Naive B cell (primary cell): ENCODE measurements at places on chromosomes 5 and 9. TPM values are rescaled to one million over a fixed set of nuclear protein-coding genes. Genes with fewer than 3 reads are reported as not detected.

DNA sequence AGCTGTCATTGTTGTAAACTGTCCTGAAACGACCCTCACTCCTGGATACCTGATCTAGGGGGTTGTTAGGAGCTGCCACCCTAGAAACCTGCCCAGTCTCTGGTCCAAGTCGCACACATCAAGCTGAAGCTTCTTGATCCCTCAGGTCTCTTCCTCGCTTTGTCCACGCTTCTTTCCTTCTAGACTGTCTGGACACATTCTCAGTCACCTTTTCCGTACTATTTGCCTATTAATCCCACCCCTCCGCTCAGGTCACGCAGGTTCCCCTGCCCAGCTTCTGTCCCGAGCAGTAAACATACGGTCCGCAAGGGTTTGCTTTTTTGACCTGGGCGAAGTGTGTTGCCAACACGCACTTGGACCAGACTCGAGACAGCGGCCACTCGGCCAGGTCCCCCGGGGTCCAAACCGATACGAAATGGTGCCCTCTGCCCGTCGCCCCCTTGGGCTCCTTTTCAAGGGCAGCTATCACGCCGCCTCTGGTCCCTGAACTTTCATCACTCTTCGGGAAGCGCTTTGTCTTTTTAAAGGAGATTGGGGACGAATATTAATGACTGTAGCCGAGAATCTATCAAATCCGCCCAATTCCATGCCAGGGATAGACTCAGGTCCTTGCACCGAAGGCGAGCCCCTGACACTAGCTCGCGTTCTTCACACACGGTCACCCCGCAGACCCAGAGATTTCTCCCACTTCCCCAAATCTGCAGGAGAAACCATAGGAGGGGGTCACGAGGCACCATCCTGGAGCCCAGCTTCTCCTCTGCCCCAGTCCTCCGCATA, 814 bp downstream of the PLCXD3 start:
- H3K4me3 ChIP-seq = no peak overlapping the region
- peaks cover 24% of the 10 kb centered on the region for H3K27me3 ChIP-seq
- H3K27ac ChIP-seq = no peak overlapping the region
- DNase-seq = no peak

DNA sequence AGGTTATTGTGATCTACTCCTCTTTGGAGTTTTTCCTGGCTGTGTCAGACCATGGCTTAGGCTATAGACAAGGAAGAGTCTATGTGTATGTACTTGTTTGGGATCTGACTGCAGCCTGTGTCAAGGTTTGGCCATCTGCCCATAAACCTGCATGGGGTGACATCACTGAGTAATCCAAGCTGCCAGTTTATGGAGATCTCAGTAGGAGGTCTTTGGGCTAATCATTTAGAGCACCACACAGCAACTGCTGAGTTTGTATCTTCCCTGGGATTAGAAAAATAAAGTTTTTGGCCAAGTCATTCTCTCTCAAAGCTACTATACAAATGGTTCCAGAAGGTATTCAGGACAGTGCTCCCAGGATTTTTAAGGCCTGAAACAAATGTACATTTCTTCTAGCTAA, 65.5 kb upstream of the HSPB3 start:
- no peak overlapping the region for H3K27ac ChIP-seq
- no peaks in the 10 kb centered on the region for H3K4me1 ChIP-seq
- no peak for DNase-seq
- H3K27me3 ChIP-seq = no peaks in the 10 kb centered on the region
- H3K36me3 ChIP-seq = no peaks in the 10 kb centered on the region

GRCh38 chr5:158995694-158996173, 104.0 kb downstream of the EBF1 start:
- no peak overlapping the region for H3K4me3 ChIP-seq
- no peaks in the 10 kb centered on the region for H3K27me3 ChIP-seq
- H3K36me3 ChIP-seq = no peaks in the 10 kb centered on the region
- H3K4me1 ChIP-seq = peaks cover 35% of the 10 kb centered on the region
- peak overlapping the region; percentile 91 for H3K27ac ChIP-seq
- peak; percentile 24 for DNase-seq

- H3K4me3 ChIP-seq = no peak overlapping the region
- H3K4me1 ChIP-seq = no peaks in the 10 kb centered on the region
- no peak for DNase-seq
- no peaks in the 10 kb centered on the region for H3K36me3 ChIP-seq
- H3K27ac ChIP-seq = no peak overlapping the region
- peaks cover 25% of the 10 kb centered on the region for H3K27me3 ChIP-seq
These were observed 25.0 kb upstream of the PALM2AKAP2 start for GRCh38 chr9:109755040-109755439.

DNA sequence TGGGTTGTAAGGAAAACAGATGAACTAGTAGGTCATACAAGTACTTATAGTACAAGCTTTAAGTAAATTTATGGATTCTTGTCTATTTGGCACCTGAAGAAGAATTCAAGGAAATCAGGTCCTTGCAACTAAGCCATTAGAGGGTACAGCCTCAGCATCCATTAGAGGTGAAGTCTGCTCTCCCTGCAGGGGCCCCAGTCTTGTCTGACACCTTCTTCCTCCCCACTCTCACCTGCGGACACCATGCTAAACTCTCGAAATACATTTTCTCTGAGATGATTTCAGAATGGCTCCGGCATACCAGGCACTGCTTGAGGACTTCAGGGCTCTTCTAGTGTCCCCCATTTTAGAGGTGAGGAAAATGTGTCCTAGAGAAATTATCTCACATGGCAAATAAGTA, 137.9 kb downstream of the GNAQ start:
- no peak overlapping the region for H3K4me3 ChIP-seq
- H3K27ac ChIP-seq = no peak overlapping the region
- no peaks in the 10 kb centered on the region for H3K36me3 ChIP-seq
- peaks cover 3% of the 10 kb centered on the region for H3K4me1 ChIP-seq
- H3K27me3 ChIP-seq = no peaks in the 10 kb centered on the region
- DNase-seq = no peak

RANBP3L gene
- not detected for polyA plus RNA-seq

DNA sequence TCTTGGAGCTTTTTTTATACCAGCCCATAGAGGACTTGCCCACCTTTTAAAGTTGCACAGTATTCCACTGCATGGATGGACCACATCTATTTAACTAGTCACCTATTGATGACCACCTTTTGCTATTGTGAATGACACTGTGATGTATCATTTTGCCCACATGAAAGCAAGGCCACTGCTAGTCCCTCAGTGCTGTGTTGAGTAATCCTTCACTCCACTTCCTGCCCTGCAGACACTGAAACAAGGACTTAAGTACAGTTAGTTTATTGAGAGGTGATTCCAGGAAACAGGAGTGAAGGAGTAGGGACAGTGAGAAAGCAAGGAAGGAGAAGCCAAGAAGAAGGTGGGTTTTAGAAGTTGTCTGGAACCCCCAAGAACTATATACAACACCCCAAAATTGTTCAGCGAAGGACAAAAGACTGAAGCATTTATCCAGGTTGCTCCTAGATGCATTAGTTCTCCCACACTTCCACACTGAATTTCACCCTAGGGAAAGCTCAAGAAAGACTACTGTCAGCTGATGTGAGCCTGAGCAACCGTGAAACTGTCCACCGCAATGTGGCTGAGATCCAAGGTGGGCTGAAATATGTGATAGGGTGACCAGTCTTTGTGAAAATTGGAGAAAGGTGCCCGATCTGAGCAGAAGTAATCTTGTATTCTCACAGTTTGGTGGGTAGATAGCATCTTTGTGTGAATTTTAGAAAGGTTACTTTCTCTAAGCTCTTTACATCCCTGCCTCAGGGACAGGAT, 45.2 kb upstream of the ANKRD31 start:
- H3K4me3 ChIP-seq = no peak overlapping the region
- H3K27me3 ChIP-seq = peaks cover 18% of the 10 kb centered on the region
- no peaks in the 10 kb centered on the region for H3K36me3 ChIP-seq
- no peaks in the 10 kb centered on the region for H3K4me1 ChIP-seq

DNA sequence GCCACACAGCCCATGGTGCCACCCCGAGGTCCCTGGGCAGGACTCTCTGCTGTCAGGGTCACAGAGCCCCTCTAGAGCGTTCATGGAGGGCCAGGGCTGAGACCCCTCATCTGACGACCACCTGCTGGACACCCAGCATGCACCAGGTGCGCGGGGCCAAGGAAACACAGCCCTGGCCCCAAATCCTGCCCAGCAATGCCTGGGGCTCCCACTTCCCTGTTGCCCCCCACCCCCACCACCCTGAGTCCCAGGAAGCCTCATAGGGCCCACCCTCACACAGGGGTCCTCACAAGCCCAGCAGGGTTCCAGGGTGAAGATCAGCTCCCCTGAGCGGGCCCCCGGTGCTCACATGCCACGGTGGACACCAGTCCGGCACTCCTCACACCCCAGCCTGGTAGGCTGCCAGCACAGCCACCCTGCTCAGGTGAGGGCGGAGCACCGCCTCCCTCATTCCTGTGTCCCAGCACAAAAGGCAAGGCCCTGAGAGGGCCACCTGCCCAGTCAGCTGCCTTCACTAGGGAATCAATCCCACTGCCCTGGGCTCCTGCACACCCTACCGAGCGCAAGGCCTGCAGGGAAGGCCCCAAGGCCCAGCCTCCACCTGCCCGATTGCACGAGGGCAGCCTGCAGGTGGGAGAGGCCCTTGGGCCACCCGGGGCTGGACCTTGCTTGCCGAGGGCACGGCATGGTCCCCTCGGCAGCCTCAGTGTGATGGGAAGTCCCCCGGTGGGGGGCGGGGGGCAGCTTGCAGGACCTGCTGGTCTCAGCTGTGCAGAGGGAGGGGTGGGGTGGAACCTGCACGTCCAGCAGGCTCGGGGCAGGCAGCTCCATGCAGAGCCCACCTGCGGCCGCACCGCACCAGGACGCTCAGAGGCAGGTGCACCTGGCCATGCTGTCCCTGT, 56.4 kb upstream of the UBAC1 start:
- no peaks in the 10 kb centered on the region for H3K4me1 ChIP-seq
- no peaks in the 10 kb centered on the region for H3K36me3 ChIP-seq
- no peaks in the 10 kb centered on the region for H3K27me3 ChIP-seq
- H3K27ac ChIP-seq = no peak overlapping the region

DNA sequence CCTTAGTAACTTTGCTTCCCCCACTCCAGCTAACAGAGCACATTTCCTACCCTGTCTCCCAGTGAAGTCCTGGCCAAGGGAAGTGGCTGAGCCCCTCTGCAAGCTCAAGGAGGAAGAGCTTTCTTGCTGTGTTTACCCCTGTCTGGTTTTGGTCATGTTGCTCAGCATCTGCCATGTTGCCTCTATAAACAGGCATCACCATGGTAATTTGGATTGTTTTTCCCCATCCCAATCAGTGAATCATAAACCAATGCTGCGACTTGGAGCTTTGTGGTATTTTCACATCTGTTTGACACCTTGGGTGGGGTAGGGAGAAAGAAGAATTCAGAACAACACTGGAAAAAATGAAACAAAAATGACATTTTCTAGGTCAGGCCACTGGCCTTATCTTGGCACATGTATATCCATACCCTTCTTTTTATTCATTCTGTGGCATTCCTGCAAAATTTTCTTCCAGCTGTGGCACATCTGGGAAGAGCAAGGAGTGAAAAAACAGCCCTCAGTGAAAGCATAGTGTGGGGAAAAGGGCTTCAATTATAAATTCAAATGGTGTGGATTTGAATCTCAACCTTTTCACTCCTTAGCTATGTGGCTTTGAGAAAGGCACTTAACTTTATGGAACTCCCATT, 42.5 kb downstream of the SLIT3 start:
- no peak overlapping the region for H3K4me3 ChIP-seq
- H3K36me3 ChIP-seq = no peaks in the 10 kb centered on the region
- no peak overlapping the region for H3K27ac ChIP-seq
- no peaks in the 10 kb centered on the region for H3K4me1 ChIP-seq
- no peak for DNase-seq

GRCh38 chr5:107337281-107337680, 333.5 kb downstream of the EFNA5 start:
- H3K27ac ChIP-seq = no peak overlapping the region
- no peak for DNase-seq
- no peaks in the 10 kb centered on the region for H3K4me1 ChIP-seq
- no peak overlapping the region for H3K4me3 ChIP-seq
- no peaks in the 10 kb centered on the region for H3K27me3 ChIP-seq

- no peak overlapping the region for H3K27ac ChIP-seq
- no peaks in the 10 kb centered on the region for H3K36me3 ChIP-seq
- H3K4me1 ChIP-seq = no peaks in the 10 kb centered on the region
These were observed 57.4 kb downstream of the CFAP95 start for GRCh38 chr9:69877852-69878514.

- no peak overlapping the region for H3K4me3 ChIP-seq
- peak overlapping the region; percentile 38 for H3K27ac ChIP-seq
- DNase-seq = no peak
- peaks cover 34% of the 10 kb centered on the region for H3K4me1 ChIP-seq
- H3K36me3 ChIP-seq = no peaks in the 10 kb centered on the region
- no peaks in the 10 kb centered on the region for H3K27me3 ChIP-seq
These were observed 248.7 kb upstream of the MAP3K1 start for GRCh38 chr5:56566374-56567249.

GRCh38 chr5:34009610-34010009, 1.8 kb upstream of the AMACR start:
- no peak for DNase-seq
- H3K27ac ChIP-seq = no peak overlapping the region
- peaks cover 7% of the 10 kb centered on the region for H3K36me3 ChIP-seq
- H3K27me3 ChIP-seq = peaks cover 8% of the 10 kb centered on the region
- peaks cover 19% of the 10 kb centered on the region for H3K4me1 ChIP-seq
- H3K4me3 ChIP-seq = no peak overlapping the region

DDX31 gene
- polyA plus RNA-seq = 3.8 TPM

GRCh38 chr9:463455-464171, 248.9 kb downstream of the DOCK8 start:
- no peaks in the 10 kb centered on the region for H3K27me3 ChIP-seq
- peak overlapping the region; percentile 26 for H3K27ac ChIP-seq

GRCh38 chr9:77866878-77867277, 164.7 kb downstream of the GNAQ start:
- H3K4me3 ChIP-seq = no peak overlapping the region
- H3K27me3 ChIP-seq = no peaks in the 10 kb centered on the region
- DNase-seq = no peak
- H3K36me3 ChIP-seq = peaks cover 7% of the 10 kb centered on the region
- no peaks in the 10 kb centered on the region for H3K4me1 ChIP-seq

- DNase-seq = no peak
- peaks cover 6% of the 10 kb centered on the region for H3K4me1 ChIP-seq
- no peak overlapping the region for H3K4me3 ChIP-seq
- no peak overlapping the region for H3K27ac ChIP-seq
- peaks cover 13% of the 10 kb centered on the region for H3K27me3 ChIP-seq
- H3K36me3 ChIP-seq = no peaks in the 10 kb centered on the region
These were observed 88.6 kb downstream of the KCNN2 start for GRCh38 chr5:114450437-114450836.

GRCh38 chr5:162654661-162655405, 587.3 kb downstream of the GABRG2 start:
- H3K4me3 ChIP-seq = no peak overlapping the region
- H3K4me1 ChIP-seq = no peaks in the 10 kb centered on the region
- H3K27ac ChIP-seq = no peak overlapping the region
- DNase-seq = no peak
- H3K36me3 ChIP-seq = no peaks in the 10 kb centered on the region

GRCh38 chr9:131609099-131609830, 63.9 kb downstream of the PRRT1B start:
- H3K4me1 ChIP-seq = peaks cover 11% of the 10 kb centered on the region
- no peak overlapping the region for H3K4me3 ChIP-seq
- H3K36me3 ChIP-seq = peaks cover 5% of the 10 kb centered on the region
- DNase-seq = no peak
- H3K27me3 ChIP-seq = no peaks in the 10 kb centered on the region

GRCh38 chr5:103366918-103367549, 108.5 kb downstream of the MACIR start:
- no peak for DNase-seq
- H3K4me1 ChIP-seq = no peaks in the 10 kb centered on the region
- H3K36me3 ChIP-seq = peaks cover 8% of the 10 kb centered on the region
- peaks cover 8% of the 10 kb centered on the region for H3K27me3 ChIP-seq
- H3K27ac ChIP-seq = no peak overlapping the region

FABP6 gene
- polyA plus RNA-seq = not detected

GRCh38 chr5:50832657-50833284, 166.3 kb downstream of the PARP8 start:
- H3K4me3 ChIP-seq = no peak overlapping the region
- H3K27me3 ChIP-seq = no peaks in the 10 kb centered on the region
- no peak for DNase-seq
- H3K27ac ChIP-seq = no peak overlapping the region

RMND5B gene
- 82.3 TPM for polyA plus RNA-seq

WDR31 gene
- 0.12 TPM for polyA plus RNA-seq
